ENCODE measurements at places on chromosomes 3 and 15.

DNA sequence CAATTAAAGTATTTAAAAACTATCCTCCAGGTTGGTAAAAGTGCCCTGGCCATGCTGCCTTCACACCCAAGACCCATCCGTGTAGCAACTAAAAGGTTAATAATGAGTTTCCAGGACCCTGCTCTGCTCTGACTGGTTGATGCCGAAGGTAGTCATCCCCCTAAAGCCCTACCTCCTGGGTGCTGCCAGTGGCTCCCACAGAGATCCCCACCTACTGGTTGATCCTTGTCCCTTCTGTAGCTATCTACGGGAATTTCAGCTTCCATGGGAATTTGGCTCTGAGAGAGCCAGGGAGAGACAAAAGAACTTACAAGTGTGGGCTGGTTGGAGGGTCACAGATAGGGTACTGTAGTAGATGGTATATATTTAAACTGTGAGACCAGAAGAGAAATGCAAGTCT, 110.6 kb upstream of the NANOGP8 start:
- no peak for DNase-seq

- no peak for DNase-seq
Observed at GRCh38 chr3:64264501-64265109, 39.3 kb upstream of the PRICKLE2 start.

DNA sequence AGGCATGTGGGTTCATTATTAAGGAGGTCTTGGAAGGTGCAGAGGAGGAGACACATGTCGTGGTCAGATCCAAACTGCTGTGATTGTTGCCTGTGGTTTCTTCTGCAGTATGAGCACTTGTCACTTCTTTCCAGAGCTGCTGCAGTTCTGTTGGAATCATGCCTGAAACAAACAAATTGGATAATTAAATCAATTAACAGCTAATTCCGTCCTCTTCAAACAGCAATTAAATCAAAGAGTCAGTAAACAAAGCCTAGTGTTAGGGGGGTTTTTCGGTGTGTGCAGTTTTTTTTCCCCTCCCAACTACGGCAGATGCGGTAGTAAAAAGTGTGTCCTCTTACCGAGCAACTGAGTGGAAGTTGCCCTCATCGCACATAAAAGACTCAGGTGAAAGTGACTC, 542.2 kb downstream of the FOXP1 start:
- no peak for DNase-seq

DNA sequence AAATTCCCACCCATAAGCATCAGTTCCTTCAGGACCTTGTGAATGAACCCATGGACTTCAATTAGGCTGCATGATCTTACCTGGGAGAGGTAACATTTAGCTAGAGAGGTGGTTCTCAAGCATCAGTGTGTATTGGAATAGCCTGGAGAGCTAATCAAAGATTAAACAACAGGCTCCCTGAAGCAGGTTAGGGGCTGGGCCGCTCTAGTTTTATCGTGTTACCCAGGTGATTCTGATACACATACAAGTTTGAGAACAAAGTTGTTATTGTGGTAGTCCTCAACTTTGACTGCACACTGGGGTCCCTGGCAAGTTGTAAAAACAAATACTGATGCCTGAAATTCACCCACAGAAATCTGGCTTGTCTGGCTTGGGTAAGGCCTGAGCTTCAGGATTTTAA, 31.2 kb downstream of the MYH15 start:
- no peak for DNase-seq

GRCh38 chr3:172246107-172246844, 202.0 kb downstream of the GHSR start:
- no peak for DNase-seq

DNA sequence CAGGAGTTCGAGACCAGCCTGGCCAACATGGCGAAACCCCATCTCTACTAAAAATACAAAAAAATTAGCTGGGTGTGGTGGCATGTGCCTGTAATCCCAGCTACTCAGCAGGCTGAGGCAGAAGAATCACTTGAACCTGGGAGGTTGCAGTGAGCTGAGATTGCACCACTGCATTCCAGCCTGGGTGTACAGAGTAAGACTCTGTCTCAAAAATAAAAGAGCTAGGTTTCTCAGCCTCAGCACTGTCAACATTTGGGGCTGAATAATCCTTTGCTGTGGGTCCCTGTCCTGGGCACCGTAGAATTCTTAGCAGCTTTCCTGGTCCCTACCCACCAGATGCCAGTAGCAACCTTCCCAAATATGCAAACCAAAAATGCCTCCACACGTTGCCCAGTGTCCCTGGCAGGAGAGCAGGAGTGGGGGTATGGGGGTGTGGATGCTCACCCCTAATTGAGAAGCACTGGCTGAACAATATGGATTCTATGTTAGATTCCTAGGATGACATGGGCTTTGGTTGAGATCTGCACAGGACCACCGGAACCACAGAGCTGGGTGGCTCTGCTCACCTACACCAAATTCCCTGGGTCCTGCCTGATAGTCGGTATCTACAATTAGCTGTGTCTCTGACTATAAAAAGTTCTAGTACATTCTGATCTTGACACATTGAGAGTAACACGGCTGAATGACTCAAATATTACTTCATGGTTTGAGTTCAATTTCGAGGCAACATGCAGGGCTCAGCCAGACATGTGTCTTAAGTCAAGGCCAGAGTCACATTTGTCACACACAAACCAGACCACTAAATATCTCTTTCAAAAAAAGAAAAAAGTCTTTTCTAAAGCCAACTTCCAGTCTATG, 577.0 kb upstream of the MDFIC2 start:
- no peak for DNase-seq

DNA sequence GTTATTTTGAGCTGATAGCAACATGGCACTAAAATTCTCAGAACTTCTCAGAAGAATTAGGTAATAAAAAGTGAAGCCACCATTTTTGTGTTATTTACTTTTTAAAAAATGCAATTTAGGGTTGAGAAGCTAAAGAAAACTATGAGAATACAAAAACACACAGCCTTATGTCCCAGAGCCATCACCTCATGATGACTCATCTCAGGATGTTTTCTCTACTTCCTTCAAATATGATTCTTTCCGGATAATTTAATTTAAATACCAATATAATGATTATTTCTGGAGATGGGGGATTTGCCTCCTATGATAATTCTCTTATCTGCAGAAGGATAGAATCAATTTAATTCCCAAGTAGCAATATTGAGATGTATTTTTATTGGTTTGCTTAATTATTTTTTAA, 105.6 kb upstream of the BFSP2 start:
- DNase-seq = no peak

GRCh38 chr15:38541026-38541425, 23.6 kb downstream of the RASGRP1 start:
- no peak for DNase-seq

DNA sequence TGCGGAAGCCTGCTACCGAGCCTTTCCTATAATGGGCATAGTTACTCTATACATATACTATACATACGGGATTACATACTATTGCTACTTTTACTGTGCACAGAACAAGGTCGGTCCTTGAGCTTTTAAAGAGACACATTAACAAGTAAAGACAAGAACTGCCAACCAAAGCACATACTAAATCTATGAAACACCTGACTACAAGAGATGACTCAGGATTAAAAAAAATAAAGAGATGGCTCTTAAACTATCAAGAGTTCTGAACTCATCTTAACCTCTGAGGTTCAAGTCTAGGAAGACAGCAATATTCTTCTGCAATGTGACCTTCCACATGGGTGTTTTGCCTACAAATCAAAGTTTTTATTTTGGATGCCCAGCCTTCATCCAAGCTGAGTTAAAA, 106.8 kb downstream of the TNIK start:
- no peak for DNase-seq

- no peak for DNase-seq
Observed at GRCh38 chr15:41656188-41656587, 4.0 kb upstream of the MGA start.

GRCh38 chr3:40505599-40506462, at the start of gene ZNF620:
Gene ZNF620 (plus strand): TSS chr3:40506039. CDS start chr3:40506353, 314 bp downstream.
- DNase-seq = peak; percentile 50

DNA sequence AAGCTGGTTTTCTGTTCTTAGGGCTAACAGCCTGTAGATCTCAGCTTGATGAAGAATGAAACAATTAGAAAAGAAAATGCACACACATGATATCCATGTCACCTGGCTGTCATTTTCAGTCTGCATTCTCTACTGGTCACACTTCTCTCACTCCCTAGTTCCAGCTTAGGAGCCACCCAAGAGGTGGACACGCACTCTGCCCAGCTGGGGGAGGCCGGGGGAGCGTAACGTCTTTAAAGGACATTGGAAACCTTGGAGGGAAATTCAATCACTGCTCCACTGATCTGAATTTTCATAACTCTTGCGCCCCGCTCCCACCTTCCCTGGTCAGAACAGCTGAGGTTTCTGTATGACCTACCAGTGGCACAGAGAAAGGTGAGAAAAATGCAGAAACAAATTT, 79.7 kb downstream of the RAB11A start:
- no peak for DNase-seq
